Right lung (tissue), 10 donors: ENCODE measurements at places on chromosomes 11 and 22.

DNA sequence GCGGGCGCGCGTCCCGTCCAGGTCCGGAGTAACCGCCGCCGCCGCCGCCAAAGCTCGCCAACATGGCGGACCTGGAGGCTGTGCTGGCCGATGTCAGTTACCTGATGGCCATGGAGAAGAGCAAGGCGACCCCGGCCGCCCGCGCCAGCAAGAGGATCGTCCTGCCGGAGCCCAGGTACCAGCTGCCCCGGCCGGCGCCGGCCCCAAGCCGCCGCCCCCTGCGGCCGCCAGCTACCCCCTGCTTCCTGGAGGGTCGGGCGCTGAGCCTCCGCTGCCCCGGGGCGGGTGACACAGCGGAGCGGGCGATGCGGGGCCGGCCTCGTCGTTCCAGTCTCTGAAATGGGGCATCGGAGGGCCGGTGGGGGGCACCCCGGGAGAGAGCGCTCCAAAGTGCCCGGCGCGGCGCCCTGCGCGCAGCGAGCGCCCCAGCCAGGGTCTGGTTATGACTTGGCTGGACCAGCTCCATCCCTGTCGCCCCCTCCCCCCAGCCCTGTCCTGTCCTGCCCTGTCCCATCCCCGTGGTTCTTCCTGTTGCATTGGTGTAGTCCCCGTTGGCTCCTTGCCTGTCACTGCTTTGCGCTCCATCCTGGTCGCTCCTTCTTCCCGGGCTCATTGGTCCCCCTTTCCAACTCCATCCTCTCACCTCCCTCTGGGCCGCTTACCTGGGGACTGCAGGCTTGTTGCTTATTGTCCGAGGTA lies 653 bp downstream of the GRK3 start:
- DNase-seq, result peak; percentile 38

- no peak for DNase-seq
These were observed 599.3 kb upstream of the LRRC4C start for GRCh38 chr11:42058794-42059193.

DNA sequence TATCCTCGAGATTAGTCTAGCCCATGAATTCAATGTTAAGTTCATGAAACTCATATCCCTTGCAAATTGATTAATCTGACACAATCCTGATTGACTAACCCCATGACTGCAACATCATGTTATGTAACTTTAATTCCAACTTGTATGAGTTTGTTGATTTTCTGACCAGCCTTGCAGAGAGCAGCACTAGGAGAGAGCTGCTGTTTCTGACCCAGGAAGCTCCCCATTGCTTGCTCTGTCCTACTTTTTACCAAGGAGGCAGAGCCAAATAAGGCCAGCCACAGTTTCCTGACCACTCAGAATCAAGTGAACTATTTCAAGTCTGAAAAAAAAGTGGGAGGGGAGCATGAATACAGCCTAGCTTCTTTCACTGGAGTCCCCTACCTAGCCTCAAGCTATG lies 13.2 kb downstream of the MPZL3 start:
- no peak for DNase-seq

DNA sequence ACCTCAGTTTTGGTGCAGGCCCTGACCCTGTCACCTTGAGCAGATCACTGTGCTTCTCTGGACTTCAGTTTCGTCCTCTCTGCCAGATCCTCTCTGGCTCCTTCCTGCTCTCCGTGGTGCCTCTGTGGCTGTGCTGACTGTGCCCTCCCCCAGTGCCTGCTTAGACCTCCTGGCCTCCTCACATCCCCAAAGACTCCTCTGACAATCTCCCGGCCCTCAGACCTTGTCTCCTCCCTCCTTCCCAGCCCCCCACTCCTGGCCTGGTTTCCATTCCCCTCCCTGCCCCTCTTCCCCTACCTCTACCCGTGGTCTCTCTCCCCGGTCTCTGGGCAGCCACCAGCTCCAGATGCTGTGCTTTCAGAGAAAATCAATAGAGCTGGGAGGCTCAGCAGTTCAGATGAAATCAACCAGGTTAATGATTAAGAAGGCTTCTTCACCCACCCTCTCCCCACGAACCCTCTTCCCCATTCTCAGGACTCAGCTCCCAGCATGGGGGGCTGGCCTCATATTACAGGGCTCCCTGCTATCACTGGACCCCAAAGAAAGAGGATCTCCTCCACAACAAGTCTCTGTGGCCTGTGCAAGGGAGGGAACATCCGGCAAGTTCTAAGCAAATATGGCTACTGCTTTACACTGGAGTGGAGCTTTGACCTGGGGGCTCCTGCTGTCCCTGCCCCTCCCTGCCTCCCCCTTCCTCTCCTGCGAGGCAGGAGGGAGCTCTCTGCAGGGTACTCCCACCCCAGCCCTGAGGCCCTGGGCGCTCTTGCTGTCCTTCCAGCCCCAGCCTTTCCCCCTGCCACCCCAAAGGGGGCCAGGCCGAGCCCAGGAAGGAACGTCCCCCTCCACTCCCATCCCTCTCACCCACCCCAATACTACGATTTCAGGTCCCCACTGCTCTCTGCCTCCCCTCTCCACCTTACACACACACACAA lies 8.5 kb downstream of the BACE1-AS start:
- no peak for DNase-seq

DNA sequence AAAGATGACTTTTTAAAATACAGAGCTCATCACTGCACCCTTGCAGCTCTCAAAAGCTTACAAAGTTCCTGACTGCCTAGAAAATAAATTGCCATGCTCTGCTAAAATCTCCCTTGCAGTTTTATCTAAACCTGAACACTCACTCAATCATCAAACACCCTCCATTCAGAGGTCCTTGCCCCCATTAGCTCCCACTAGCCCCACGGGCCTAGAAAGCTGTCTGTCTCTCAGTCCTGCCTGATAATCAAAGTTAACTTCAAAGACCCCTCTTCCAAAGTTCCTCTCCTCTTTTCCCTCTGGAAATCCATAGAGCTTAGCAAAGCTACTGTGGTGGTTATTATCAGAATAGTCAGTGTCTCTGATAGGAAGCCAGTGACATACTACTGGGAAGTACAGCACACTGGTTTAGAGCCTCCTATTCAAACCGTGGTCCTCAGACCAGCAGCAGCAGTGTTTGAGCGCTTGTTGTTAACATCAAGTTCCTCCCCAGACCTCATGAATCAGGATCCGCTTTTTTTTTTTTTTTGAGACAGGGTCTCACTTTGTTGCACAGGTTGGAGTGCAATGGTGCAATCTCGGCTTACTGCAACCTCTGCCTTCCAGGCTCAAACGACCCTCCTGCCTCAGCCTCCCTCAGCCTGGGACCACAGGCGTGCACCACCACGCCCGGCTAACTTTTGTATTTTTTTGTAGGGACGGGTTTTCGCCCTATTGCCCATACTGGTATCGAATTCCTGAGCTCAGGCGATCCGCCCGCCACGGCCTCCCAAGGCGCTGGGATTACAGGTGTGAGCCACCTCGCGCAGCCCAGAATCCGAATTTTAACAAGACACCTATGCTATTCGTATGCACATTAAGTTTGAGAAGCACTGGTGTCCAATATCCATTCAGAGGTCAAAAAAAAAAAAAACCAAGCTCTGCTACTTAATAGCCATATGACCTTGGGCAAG lies 1.2 kb downstream of the NDUFC2 start:
- no peak for DNase-seq

- DNase-seq, result no peak
These were observed 29.2 kb downstream of the MN1 start for GRCh38 chr22:27772081-27772983.

DNA sequence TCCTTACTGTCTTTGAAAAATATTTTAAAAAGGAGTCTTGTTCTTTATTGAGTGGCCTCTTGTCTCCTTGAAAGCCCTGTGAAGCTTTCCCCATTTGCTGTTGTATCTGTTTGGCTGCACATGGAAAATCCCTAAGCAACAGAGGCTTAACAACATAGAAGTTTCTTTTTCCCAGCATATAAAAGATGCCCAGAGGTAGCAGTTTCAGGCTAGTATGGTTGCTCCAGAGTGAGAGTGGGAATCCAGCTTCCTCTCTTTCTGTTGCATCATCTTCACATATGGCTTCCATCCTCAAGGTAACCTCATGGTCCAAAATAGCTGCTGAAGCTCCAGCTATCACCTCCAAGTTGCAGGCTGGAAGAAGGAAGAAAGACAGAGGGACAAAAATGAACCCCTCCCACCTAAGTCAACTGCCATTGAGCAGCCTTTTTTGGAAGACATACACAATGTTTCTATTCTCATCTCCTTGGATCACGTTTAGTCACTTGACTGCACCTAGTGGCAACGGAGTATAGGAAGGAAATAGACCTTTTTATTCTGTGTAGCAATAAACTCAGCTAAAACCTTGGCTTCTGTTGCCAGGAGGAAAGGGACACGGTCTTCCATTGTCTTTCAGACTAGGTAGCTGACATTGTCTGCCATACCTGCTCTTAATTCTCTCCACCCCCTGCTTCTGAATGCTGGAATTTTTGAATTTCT lies 5.3 kb downstream of the CSF2RB start:
- DNase-seq, result no peak

DNA sequence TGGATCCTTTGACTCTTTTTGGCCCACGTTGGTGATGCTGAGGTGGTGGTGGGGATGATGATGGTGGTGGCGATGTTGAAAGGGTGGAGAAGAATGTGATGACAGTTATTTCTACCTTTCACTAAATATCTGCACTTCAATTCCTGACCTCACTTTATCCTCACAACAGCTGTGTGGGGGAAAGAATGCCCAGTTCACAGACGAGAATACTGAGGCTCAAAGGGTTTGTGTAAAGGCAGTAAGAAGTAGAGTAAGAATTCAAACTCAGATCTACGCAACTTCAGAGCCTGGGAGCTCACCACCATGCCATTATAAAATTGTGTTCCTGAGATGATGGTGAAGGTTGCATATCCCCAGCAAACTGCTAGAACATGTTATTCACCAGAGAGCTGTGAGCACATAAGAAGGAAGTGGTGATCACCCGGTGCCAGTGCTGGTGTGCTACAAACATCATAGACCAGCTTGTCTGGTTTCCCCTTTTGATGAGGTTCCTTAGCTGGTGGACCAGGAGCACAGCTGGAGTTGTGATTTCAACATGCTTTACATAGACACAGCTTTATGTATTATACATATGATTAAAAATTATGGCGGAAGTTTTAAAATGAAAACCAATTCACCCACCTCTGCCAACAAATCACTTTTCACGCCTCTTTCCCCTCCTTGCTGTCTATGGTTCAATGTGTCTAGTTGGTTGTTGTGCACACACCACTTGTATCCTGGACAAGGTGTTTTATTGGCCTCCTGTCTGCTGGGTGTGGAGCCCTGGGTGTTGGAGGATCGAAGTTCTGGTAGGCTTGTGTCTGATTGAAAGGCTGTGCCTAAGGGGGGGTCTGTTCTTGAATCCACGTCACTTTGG lies 6.2 kb downstream of the ST14 start:
- no peak for DNase-seq

DNA sequence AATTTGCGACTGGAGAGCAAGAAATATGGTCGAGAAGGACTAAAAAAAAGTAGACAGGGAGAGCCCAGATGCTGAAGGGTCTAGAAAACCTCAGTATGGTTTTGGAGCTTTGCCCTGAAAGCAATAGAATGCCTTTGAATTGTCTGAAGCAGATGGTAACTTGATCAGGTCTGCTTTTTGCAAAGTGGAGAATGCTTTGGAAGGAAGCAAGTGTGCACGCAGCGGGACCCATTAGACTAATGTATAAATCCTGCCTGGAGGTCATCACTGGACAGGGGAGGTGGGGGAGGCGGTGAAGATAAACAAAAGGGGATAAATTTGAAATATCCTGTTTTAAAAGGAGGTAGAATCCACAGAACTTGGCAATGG lies 757 bp upstream of the HINFP start:
- DNase-seq, result no peak

GRCh38 chr11:96306933-96307775 lies 35.8 kb downstream of the MAML2 start:
- DNase-seq, result peak; percentile 95

GRCh38 chr11:9660886-9661285 lies 3.0 kb upstream of the SWAP70 start:
- DNase-seq, result no peak

DNA sequence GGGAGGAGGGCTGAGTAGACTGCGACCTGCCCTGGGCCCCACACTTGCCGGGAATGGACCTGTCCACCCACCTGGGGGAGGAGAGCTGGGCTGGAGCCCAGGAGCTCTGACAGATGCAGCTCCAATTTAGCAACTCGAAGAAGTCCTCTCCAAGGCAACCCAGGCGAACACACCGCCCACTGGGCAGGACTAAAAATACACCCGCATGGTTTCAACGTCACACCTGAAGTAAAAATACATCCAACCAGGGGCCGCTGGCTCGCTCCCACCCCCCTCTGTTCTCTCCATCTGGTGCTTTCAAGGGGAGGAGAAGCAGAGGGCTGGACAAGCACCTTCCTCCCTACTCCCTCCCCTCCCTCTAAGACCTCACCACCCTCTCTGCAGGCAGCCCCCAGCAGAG lies 119.9 kb downstream of the FEZ1 start:
- DNase-seq, result peak; percentile 75

DNA sequence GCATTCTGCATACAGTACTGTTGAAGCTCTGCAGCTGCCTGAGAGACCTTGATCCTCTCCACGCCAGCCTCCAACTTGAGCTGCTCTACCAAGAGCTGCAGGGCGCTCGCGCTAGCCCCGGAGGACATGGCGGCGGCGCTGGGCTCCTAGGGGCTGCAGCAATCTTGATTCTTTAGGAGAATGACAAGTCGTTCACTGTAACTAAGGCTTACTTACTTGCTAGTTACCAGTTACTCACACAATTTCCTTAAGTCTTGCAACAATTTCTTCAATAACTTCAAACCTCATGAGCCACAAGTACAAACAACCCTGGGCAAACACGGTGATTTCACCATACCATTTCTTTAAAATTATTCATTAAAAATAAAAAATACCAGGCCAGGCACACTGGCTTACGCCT lies 21.9 kb downstream of the SBF2 start:
- DNase-seq, result no peak

- no peak for DNase-seq
These were observed 24.9 kb upstream of the TP53AIP1 start for GRCh38 chr11:128967578-128967977.

DNA sequence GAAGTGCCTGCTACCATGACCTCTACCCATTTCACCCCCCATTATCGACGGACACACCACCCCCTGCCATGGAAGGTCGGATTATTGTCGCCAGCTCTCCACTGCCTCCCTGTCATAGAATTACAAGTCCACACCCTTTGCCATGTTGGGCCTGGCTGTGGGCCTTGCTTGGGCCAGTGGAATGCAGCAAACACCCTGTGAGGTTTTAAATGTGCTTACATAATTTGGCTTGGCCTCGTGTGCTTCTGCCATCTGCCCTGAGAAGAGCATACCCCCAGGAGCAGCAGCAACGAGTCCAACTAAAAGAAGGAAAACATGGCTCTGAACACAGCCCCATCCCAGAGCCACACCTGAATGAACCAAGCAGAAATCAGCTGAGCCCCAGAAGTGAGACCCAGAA lies 94.1 kb upstream of the PRDM11 start:
- no peak for DNase-seq

DNA sequence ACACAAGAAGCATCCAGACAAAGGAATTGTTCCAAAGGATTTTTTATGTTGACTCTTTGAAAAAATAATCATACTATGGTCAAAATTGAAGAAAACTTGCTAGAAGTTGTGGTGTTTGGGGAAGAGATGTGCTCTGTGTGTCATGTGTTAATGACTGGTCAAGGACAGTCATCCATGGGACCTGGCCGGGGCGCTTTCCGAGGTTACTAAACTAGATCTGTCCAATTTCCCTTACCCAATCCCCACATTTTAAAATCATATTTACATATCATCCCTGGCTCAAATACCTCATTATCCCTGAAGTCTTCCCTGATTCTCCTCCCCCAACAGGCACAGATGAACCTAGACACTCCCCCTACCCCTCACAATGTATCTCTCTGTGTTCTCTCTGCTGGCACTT lies 289.4 kb downstream of the TENM4 start:
- no peak for DNase-seq

GRCh38 chr11:31813391-31814175 lies 2.5 kb upstream of the PAX6 start:
- no peak for DNase-seq
